Tibial artery (tissue), 4 donors: ENCODE measurements at places on chromosomes 2 and 18.

GRCh38 chr18:25759111-25759510 is 331.3 kb downstream of the SS18 start:
- DNase-seq: no peak

DNA sequence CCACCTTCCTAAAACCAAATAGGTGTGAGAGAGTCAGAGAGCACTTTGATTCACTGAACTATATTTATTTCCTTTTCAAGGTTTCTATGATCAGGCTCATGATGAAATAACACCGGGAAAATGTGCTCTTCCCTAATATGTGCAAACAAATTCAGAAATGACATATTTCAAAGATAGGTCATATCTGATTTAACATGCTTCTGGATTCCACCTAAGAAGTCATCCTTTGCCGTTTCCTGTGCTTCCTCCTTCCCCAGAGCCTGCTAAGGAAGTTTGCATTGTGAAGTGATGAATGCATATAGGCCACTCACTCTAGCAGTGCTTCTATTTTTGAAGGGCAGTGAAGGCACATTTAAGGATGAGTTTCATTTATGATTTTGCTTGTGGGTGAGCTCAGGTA is 327.6 kb downstream of the TDRD15 start:
- no peak for DNase-seq

GRCh38 chr18:23498117-23498516 is 5.2 kb upstream of the RMC1 start:
- no peak for DNase-seq

DNA sequence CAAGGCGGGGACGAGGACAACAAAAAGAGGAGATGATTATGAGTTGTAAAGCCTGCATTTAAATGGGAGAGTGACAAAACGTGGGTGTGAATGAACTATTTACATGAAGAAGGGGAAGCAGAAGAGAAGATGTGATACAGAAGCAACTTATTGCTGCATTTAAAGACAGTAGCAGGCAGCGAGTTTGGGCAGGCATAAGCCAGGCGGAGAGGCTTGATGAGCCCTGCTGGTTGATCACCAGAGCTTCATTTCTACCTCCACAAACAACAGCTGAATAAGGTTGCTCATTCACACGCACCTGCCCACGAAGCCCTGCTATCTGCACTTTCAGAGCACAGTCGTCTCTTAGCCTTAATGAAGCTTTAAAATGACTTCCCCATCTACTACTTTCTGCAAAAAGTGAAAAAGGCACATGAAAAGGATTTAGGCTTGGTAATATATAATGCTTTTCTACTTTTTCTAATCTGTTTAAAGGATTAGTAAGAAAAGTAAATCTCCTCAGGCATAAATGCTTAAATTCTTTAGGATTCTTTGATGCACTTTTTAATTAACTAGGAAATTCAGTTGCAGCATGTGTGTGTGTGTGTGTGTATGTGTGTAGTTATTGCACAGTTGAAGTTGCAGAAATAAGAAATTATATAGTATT is 3.1 kb downstream of the SLC38A11 start:
- DNase-seq: no peak

DNA sequence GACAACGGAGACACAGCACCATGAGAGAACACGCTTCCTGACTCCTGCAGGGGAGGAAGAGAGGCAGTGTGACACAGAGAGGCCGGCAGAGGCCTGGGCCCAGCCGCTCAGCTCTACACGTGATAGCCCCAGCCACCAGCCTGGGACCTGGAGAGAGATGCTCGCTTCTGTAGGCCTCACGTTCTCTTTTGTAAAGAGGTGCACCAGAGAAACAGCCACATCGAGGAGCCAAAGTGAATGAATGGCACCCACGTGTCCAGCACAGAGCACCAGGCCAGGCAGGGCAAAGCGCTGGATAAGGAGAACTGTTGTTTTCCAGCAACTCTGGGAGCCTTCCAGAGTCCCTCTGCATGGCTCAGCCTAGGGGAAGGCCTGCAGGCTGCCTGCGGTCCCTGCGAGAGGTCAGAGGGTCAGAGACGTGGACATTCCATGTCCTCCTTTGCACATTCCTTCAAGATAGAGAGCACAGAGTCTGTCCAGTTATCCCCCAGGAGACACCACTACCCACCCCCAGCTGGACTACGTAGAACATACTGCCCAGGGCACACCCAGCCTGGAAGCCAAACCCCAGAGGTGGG is 14.2 kb downstream of the LIMS2 start:
- DNase-seq: peak; percentile 68

- no peak for DNase-seq
Observed at GRCh38 chr18:50969448-50969847, 1.6 kb downstream of the ELAC1 start.

- DNase-seq: peak; percentile 49
Observed at GRCh38 chr2:214465363-214466146, 54.7 kb downstream of the VWC2L start.

- no peak for DNase-seq
Observed at GRCh38 chr2:126786765-126787164, 111.9 kb upstream of the TEX51 start.

- no peak for DNase-seq
Observed at GRCh38 chr2:240501531-240501991, 56.2 kb downstream of the ANKMY1 start.

- DNase-seq: no peak
Observed at GRCh38 chr2:231597627-231598026, 5.0 kb downstream of the TEX44 start.

DNA sequence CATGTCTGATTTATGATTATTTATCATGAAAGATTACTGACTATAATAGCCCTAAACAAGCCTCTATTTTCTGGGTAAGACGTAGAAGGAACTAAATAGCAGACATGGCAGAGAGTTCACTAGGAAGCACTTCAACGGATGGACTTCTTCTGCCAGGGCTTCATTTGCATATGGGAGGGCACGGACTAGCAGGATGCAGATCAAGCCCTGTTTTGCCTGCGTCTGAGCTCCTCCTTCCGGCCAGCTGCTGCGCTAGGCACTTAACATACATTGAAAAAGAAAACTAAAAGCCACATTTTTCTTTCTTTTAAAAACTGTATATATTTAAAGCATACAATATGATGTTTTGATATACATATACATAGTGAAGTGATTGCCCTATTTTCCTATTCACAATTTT is 340.0 kb upstream of the MEX3C start:
- no peak for DNase-seq

- no peak for DNase-seq
Observed at GRCh38 chr2:98510322-98510662, 65.6 kb downstream of the INPP4A start.

DNA sequence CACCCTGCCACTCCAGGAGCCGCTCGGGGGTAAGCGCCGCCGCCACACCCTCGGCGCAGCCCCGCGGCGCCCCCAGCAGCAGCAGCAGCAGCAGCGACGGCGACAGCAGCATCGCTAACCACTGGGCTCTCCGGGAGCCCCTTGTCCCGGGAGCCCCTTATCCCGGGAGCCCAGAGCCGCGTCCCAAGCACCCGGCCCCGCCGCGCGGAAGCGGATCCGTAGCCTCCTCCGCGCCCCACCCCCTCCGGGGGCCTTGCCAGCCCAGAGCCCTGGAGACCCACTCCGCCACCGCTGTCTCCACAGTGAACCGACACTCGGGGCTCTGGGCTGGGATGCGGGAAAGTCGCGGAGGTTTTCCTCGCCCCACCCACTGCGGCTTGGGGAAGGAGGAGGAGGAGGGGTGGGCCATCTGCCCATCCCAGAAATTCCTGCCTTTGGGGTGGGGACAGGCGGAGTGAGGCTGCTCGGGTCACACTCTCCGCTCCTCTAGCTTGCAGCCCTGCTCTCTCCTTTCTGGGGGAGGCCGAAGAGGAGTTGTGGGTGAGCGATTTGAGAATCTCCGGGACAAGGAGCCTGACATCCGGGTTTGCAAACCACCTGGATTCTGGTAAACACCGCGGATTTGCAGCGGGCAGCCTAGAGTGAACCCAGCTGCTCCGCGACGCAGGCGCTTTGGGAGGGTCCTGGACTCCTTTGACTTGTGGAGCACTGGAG is at the start of gene PLA2R1:
PLA2R1 (minus strand) TSS at position 324 of the 714 bp plus-strand sequence; CDS start at position 112, 212 bp downstream.
- peak; percentile 84 for DNase-seq
